ENCODE measurements at places on chromosomes 13 and 19.
A peak's percentile ranks its signal among the peaks of the same experiment; 100 is the strongest.

DNA sequence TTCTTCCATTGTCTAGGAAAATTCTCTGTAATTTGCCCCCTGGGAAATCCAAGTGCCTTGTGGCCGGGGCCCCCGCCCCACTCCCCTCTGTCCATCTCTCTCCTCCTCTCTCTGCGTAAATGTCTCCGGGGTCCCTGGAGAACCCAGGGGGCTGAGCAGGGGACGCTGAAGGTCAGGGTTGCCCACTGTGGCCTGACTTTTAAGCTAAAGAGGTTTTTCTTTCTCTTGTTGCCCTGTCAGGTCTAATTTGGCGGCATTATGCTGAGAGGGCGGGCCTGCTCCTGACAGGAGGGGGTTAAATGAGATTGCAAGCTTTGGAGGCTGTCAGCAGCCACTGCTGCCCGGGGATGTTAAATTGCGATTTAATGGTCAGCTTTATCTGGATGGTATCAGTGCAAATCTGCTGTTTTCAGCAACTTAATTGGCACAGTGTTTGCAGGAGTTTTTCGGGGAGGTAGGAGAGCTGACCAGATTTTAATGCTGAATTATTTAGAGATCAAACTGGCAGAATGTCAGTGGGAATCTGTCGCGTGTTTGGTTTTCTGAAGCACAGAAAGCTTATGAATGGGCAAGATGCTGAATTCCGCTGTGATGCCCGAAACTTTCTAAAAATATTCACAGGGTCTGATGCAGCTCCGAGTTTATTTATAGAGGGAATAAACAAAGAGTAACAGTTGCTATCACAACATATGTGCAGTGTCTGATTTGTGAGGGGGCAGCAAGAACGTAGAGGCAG is 93.2 kb upstream of the SOX1 start:
- DNase-seq = no peak

GRCh38 chr19:14480700-14481079 is 5.5 kb upstream of the PTGER1 start:
- no peak for DNase-seq

- no peak for DNase-seq
Measured at GRCh38 chr13:72792640-72793039, 10.7 kb downstream of the PIBF1 start.

GRCh38 chr13:99228737-99229691 is 28.4 kb downstream of the UBAC2 start:
- peak; percentile 56 for DNase-seq

DNA sequence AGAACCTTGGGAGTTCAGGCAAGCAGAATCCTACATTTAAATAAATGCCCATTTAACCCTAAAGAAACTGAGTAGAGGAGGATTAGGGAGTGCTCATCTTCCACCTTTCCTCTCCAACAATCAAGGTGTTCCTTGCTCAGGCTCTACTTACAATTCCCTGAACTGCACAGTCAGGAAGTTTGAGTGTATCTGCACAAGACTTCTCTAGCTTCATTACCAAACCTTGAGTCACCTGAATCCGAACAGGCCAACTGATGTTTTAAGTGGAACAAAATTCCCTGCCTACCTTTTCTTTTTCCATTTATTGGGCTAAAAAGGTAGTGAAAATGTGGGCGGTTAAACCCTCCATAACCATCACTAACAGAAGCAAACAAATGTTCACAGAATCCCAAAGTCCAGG is 78.3 kb downstream of the FOXO1 start:
- no peak for DNase-seq

GRCh38 chr13:28582225-28582891 is 76.6 kb upstream of the POMP start:
- no peak for DNase-seq

DNA sequence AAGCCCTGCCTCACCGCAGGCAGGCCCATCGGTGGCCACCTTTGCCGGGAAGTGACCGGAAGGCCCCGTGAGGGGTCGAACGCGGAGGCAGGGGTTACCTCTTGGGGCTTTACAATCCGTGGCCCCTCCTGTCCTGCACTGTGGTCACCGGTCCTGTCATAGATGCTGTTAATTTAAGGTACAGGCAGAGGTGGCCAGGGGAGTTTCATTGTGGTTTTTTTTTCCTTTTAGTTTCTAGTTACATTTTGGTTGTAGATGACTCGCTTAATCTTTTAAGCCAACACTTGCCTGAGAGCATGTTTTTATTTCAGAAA is 13.1 kb downstream of the COMP start:
- DNase-seq = no peak

GRCh38 chr19:53462861-53463260 is 4.7 kb upstream of the ZNF813 start:
- DNase-seq = no peak

- DNase-seq = no peak
Measured at GRCh38 chr19:3867971-3868769, 668 bp downstream of the ZFR2 start.

- no peak for DNase-seq
Measured at GRCh38 chr13:29551214-29551613, 44.3 kb downstream of the SLC7A1 start.

GRCh38 chr13:29564818-29565217 is 30.7 kb downstream of the SLC7A1 start:
- DNase-seq = no peak

GRCh38 chr13:44664308-44664707 is 88.2 kb upstream of the TSC22D1 start:
- no peak for DNase-seq

GRCh38 chr13:50594276-50595051 is 249.0 kb downstream of the DLEU7 start:
- DNase-seq = peak; percentile 80

- no peak for DNase-seq
Measured at GRCh38 chr13:111187960-111188541, 72.9 kb downstream of the ARHGEF7 start.

GRCh38 chr19:31264041-31264778 is 85.0 kb downstream of the TSHZ3 start:
- DNase-seq = no peak

DNA sequence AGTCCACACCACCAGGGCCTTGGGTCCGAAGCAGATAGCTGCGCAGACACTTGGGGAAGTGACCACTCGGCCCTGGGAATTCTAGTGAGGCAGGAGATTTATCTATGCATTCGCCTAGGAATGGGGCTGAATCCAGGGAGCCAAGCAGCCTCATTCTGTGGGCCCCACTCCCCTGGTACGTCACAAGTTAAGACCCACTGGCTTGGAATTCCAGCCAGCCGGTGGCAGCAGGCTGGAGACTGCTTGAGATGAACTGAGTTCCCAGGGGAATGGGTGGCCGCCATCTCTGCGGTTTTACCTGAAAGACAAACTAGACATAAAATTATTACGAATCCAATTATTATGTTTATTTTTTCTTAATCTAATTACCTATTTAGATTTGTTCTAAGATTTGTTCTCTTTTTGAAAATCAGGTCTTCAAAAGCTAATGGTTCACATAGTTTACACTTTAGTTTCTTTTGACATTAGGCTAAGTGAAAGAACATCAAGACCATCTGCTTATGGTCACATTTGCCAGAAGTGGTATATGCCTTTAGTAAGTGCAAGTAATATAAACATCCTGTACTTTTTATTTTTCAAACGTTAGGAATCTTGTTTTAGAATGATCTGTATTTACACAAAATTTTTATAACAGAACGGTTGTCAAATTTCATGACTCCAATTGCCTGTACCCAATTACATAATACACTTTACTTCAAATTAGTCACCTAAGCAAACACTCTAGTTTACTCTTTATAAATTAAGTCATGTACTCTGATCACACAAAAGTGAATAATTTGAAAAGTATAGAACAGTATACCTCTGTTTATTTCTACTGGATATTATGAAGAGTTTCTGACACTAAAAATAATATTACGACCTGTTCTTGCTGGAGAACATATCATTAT is 74.4 kb downstream of the SLITRK6 start:
- DNase-seq = no peak

DNA sequence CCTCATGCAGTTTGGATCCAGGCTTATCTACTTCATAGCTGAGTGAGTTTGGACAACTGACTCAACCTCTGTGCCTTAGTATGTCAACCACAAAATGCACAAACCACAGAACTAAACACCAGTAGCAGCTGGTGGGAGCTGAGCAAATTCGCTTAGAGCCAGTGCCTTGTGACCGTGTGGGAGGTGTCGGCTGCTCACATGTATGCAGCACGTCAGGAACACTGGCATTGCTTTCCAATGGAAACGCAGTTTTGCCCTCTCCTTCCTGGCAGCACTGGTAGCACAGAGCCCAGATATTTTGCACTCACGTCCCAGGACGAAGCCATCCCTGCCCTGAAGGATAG is 8.3 kb upstream of the NTN5 start:
- no peak for DNase-seq

DNA sequence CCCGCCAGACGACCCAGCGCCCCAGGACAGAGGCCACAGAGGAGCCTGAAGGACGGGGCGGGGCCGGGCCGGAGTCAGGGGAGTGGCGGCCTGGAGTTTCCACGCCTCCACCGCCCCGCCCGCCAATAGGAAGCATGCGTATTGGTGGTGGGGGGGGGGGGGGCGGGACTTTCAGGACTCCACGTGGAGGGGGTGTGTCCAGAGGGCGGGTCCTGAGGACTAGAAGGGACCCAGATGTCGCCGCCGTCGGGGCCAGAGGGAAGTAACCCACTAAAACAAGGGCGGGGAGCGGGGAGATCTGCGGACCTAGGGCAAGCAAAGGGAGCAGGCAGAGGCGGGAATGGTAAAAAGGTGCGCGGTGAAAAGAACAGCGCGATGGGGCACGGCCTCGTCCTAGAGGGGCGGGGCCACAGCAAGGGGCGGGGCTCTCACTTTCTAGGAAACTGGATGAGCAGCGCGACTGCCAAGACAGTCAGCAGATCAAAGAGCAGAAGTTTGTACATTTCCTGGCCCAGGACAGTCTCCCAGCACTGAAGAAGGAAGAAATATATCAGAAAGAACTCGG is 2.8 kb upstream of the LENG1 start:
- peak; percentile 81 for DNase-seq

GRCh38 chr13:21218351-21219035 is 42.0 kb downstream of the MRPL57 start:
- peak; percentile 44 for DNase-seq

- no peak for DNase-seq
Measured at GRCh38 chr19:46839752-46840497, 10.7 kb downstream of the AP2S1 start.

GRCh38 chr13:58134012-58134411 is 502.5 kb downstream of the PCDH17 start:
- DNase-seq = no peak

GRCh38 chr19:7533925-7534480 is 1.5 kb upstream of the PNPLA6 start:
- DNase-seq = peak; percentile 83
